Kidney (tissue), 22 donors: ENCODE measurements at places on chromosomes 6 and 20.

- DNase-seq, result no peak
These were observed 40.3 kb downstream of the MGME1 start for GRCh38 chr20:18009116-18009515.

DNA sequence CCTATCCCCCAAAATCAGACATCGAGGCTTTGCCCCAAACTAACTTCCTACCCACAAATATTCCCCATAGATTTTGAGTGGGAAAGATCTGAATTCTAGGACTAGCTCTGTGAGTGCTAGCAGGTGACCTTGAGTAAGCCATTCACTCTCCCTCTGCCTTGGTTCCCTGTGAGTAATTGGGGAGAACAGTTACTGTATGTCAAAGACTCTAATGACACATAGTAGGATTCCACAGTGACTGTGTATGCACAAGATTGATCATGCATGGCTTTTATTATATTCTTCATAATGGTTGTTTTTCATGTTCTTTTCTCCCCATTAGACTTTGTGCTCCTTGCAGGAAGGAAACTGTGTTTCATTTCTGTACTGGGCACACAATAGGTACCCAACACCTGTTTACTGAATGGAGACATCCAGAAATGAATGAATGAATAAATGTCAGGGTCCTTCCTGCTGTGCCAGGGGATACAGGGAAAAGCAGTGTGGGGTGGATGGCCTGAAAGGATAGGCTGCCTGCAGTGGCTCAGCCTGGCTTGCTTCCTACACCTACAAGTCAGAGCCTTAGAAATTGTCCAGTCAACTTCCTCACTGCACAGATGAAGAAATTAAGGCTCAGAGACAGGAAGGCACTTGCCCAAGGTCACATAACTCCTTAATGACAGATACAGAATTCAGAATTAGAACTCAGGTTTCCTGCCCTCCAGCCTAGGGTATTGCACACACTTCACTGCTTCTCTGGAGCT, 901 bp upstream of the TMEM151B start:
- DNase-seq, result no peak

DNA sequence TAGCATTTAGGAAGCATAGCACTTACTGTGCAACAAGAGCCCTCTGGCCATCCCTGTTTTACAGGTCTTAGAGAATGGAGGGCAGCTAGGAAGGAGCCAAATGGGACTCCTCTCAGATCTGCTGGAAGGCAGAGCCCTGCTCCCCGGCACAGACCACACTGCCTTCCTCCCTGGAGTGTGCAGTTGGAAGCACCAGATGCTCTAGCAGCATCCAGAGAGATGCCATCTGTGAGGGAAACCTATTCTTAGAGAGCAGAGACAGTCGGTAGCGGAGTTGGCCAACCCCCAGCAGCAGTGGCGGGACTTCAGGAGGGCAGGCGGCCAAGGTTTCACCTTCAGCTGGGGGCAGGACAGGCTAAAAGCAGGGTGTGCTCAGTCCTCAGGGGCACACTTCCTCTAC, 16.7 kb upstream of the E2F1 start:
- DNase-seq, result no peak

- no peak for DNase-seq
These were observed 1.9 kb downstream of the PLCB1 start for GRCh38 chr20:8133851-8134451.

GRCh38 chr6:15536198-15536955, 126.5 kb downstream of the DTNBP1 start:
- DNase-seq, result no peak

DNA sequence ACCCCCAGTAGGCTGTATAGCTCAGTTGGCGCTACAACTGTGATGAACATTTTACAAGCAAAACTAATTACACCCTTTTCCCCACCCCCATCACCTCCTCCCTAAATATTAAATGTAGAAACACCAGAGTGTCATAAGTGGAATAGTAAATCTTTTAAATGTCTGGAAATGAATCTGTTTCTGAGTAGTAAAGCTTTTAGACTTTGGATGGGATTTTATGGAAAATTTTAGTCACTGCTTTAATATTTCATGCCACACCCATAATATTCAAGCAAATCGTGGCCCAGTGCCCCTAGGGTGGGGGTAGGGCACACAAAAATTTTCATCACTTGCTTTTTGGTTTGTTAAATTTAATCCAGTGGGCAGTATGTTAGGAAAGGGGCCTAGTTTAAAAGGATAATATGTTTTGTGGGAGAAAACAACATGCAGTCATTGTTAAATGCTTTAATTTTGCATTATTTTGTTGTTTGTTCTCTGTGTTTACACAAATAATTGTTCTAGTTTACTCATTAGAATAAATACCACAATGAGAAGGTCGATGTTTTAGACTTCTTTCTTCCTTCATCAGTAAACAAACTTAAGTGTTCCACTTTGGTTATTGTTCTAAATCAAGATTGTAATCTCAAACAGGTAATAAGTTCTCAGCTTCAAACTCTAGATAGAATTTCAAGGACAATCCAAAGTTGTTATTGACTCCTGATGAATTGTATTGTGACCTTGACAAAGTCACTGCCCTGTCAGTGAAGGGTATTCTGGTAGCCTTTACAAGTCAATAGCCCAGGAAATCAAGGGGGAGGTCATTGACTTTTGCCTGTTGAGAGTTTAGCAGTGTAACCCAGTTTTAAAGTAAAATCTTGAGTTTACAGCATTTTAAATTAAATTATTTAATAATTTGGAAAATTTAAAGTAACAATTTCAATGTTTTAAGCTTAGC, 79.2 kb downstream of the CBFA2T2 start:
- no peak for DNase-seq

GRCh38 chr6:73943930-73944652, 248.1 kb downstream of the CD109 start:
- no peak for DNase-seq

- DNase-seq, result no peak
These were observed 18.6 kb downstream of the MTG2 start for GRCh38 chr20:62201173-62202082.

- DNase-seq, result no peak
These were observed 78.2 kb upstream of the DST start for GRCh38 chr6:56720882-56721281.

DNA sequence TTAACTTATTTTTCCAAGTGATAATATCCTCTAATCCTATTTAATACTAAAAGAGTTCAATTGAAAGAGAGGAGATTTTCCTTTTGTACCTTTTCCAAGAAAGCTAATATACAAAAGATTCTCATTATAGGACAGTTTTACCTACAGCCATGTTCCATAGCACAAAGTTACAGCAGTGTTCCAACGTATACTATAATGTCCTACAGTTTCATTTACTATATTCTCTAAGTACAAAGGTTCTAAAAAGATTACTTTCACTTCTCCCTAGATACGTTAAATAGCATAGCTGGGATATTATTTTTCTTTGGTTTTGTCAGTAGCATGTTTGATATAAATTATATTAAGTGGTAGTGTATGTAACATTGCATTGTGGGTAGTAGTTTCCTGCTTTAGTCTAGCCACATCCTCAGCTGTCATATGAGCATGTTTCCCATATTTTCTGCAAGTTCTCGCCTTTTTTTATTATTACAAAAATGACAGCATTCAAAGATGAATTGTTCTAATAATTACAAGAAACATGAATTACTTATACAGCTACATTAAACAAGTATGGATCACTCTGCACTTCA, 4.4 kb upstream of the RUNX2 start:
- no peak for DNase-seq

DNA sequence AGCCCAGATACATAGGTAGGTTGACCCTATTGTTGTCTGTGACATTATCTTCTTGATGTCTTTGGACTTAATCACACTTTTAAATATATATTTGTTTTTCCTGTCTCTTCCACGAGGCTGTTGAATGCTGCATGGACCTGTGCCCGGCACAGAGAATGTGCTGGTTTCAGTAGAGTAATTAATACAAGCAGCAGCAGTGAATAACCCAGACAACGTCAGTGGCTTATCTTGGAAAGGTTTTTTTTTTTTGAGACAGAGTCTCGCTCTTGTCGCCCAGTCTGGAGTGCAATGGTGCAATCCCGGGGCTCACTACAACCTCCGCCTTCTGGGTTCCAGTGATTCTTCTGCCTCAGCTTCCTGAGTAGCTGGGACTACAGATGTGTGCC, 108.2 kb downstream of the CDH26 start:
- DNase-seq, result no peak

- no peak for DNase-seq
These were observed 9.0 kb downstream of the GSTA3 start for GRCh38 chr6:52900536-52900935.

- DNase-seq, result peak; percentile 71
These were observed 63.4 kb downstream of the VEGFA start for GRCh38 chr6:43833223-43833995.

GRCh38 chr6:73858376-73858775, 162.4 kb downstream of the CD109 start:
- no peak for DNase-seq

GRCh38 chr6:97557355-97557754, 274.3 kb upstream of the MMS22L start:
- no peak for DNase-seq

GRCh38 chr6:159074120-159074684, 29.4 kb upstream of the TAGAP start:
- no peak for DNase-seq

DNA sequence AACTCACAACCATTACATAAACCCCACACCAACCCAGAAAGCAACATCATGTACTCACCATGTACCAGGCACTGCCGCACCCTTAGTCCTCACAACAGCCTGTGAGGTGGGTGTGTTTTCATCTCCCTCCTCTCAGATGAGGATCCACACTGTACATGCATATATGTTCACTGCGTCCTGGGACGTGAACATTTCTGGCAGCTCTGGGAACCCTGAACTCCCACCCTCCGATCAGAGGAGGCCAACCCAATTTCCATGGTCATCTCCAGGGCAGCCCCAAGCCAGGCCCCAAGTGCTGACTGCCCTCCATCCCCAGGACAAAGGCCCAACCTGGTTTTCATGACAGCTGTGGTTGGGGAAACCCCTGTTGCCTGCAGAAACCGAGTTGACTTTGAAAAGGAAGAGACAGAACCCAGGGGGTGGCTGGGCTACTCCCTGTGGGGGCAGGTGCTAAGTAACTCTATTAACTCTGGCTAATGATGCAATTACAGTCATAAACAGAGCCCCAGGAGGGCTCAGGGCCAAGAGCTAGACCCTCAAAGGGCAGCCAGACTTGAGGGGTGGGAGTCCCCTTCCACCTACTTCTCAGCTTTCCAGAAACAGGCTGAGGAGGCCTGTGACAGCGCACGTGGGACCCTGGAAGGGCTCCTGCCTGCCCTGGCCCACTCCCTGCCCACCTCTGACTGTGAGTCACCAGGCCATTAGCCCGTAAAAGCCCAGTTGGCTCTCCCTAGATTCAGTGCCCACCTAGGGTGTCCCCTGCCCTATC, 2.6 kb downstream of the TFEB start:
- DNase-seq, result peak; percentile 31

- no peak for DNase-seq
These were observed 242.4 kb downstream of the NFATC2 start for GRCh38 chr20:51300104-51300503.
